ENCODE measurements at places on chromosomes 1 and 21.
A peak's percentile ranks its signal among the peaks of the same experiment; 100 is the strongest.

GRCh38 chr1:85065550-85065949, 17.2 kb upstream of the MCOLN3 start:
- DNase-seq = no peak

DNA sequence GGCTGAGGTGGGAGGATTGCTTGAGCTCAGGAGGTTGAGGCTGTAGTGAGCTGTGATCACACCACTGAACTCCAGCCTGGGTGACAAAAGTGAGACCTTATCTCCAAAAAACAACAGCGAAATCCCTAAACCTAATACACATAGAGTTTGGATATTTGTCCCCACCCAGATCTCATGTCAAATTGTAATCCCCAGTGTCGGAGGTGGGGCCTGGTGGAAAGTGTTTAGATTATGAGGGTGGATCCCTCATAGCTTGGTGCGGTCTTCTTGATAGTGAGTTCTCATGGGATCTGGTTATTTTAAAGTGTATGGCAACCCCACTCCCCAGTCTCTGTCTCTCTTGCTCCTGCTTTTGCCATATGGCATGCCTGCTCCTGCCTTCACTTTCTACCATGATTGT, 94.0 kb downstream of the POU2F1 start:
- DNase-seq = no peak

- DNase-seq = no peak
Observed at GRCh38 chr1:13513063-13513894, 524 bp downstream of the LRRC38 start.

DNA sequence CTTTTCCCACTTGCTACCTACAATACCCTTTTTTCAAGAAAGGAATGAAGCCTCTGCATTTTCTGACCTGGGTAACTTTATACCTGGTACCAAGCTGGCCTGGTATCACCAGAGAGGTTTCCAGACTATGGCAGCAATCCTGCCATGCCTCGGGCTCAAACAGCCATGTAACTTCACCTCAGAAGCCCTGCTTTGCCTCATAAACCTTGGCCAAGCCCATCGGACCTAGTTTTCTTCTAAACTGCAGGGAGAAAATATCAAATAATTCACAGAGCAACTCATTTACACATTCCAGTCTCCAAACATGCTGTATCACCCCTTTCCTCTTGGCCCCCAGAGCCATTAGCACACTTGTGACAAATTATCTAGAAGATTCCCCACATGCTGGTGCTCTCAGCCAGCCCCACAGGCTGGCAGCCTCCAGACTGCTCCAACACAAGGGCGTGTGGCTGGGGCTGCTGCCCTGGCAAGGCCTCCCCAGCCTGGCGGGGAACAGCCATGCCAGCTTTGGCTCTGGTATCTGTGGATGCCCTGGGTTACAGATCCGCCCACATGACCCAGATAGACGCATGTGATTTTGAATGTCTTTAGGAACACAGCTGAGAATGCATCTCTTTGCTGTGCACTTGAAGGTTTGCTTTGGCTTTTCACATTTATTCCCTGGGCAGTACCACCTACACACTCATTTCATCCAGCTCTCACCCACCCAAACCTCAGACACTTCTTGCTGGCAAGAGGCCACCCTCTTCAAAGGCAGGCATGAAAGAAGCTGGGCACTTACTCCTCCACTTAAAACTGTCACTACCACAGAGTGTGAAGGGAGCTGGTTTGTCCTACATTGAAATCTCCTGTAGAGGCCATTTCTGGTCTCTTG, 70.0 kb upstream of the BCAR3 start:
- peak; percentile 42 for DNase-seq

- DNase-seq = no peak
Observed at GRCh38 chr1:30024411-30025195, 698.8 kb downstream of the MATN1 start.

GRCh38 chr1:10736634-10737586, 59.5 kb downstream of the CASZ1 start:
- DNase-seq = no peak

- DNase-seq = no peak
Observed at GRCh38 chr1:78284354-78284753, 206.4 kb upstream of the PTGFR start.

- DNase-seq = no peak
Observed at GRCh38 chr1:167723707-167724323, 2.0 kb downstream of the MPZL1 start.

- DNase-seq = no peak
Observed at GRCh38 chr1:54714881-54715492, 674 bp upstream of the TTC4 start.

- no peak for DNase-seq
Observed at GRCh38 chr1:55057956-55058298, 18.6 kb downstream of the PCSK9 start.

GRCh38 chr1:229434005-229434640, at the start of gene ACTA1:
Gene ACTA1, minus strand, starts transcription at chr1:229434094. Its CDS starts 979 bp downstream, at chr1:229433115.
- DNase-seq = no peak

- peak; percentile 90 for DNase-seq
Observed at GRCh38 chr1:16187748-16188401, 24.6 kb downstream of the ARHGEF19 start.

GRCh38 chr1:92410706-92411105, 76.0 kb downstream of the GFI1 start:
- no peak for DNase-seq

GRCh38 chr1:214420341-214420740, 131.1 kb downstream of the PTPN14 start:
- no peak for DNase-seq

GRCh38 chr1:15154480-15155036, 1.0 kb downstream of the TMEM51 start:
- DNase-seq = peak; percentile 69

DNA sequence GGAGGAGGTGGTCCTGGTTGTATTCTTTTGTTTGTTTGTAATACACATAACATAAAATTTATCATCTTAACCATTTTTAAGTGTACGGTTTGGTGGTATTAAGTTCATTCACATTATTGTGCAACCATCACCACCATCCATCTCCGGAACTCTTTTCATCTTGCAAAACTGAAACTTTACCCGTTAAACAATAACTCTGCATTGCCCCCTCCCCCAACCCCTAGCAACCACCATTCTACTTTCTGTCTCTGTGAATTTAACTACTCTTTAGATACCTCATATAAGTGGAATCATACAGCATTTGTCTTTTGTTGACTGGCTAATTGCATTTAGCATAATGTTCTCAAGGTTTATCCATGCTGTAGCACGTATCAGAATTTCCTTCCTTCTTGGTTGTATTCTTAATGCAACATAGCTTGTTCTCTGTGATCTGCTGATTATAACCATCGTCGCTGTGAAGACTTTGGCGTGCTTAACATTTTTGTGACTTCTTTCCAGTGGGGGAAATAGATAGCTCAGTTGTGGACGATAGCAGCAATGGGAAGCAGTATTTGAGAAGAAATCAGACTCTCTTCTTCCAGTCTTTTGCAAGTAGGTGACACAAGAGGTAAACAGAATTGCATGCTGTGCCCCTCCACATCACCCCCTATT, 117.5 kb upstream of the HOOK1 start:
- no peak for DNase-seq

- no peak for DNase-seq
Observed at GRCh38 chr1:200619894-200620272, 668 bp downstream of the KIF14 start.

DNA sequence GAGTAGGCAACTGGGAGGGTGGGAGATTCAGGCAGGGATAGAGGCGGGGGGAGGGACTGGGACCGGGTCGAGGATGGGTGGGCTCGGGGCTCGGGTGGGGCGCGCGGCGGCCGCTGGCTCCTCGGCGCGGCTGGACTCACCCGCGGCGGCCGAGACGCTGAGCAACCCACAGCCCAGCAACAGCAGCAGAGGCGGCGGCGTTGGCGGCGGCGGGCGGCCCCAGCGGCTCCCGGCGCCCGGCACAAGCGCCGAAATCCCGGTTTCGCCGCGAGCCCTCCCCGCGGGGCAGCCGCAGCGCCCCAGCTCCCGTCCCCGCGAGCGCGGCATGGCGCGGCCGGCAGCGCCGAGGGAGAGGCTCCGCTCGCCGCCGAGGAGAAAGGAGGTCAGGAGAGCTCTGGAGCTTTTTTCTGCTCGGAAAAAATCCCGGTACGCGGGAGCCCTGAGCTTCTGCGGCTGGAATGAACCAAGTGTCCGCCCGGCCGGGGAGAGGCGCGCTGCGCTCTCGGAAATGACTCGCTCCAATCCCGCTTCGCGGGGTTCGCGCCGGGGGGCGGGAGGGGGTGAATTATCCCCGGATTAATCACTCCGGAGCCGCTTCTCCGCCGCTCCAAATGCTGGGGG, at the start of gene CSMD2:
CSMD2 (minus strand) TSS at position 460 of the 621 bp plus-strand sequence; CDS start at position 327, 133 bp downstream.
- DNase-seq = peak; percentile 72

DNA sequence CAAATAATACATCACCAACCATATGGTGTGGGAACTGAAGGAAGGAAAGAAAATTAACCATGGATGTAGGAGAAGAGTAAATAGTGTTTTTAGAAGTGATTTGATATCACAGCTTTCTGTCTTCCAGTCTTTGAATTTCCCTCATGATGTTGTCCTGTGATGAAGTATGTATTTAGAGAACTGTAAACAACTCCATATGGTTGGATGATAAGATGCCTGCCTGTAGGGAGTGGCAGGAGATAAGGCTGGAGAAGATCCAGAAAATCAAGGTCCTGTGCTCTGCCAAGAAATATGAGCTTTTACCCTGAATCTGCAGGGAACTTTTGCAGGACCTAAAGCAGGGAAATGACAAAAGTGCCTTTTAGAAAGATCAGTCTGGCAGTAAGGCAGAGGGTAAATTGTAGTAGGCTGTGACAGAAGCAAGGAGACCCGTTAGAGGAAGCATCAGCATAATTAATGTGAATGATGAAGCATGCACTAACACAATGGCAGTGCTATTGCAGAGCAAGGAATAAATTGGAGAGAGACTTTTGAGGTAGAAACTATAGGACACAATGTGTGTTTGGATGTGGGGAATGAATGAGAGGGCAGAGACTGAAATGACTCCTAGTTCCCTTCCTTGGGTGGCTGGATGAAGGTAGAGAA, 21.9 kb downstream of the CEPT1 start:
- no peak for DNase-seq

DNA sequence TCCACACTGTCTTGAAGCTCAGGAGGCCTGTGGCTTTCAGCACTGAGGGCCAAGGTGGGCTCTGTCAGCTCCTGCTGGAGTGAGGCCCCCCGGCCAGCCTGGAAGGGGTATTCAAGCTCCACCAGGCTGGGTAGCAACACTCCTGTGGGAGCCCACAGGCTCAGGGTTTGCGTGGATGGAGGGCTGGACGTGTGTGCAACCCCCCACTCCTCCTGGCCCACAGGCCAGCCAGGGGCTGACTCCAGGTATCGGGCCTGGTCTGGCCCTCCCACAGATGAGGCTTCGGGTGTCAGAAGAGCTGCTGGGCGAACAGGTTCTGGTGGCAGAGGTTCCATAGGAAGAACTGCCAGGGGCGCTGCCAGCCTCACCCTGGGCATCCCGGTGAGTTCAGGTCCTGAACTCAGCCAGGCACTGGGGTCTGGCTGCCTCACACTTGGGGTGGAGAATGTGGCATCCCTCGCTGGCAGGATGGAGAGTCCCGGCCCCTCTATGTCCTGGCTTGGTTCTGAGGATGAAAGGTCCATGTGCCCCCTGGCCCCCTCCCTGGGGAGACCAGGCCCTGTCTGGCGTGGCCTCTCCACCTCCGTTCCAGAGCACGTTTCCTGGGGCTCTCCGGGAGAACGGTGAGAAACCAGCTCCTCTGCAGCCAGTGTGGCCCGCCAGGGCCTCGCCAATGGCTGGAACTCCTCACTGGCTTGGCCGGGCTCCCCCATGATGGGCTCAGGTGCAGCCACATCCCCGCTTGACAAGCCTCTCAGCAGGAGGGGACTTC, 64.6 kb upstream of the TARDBP start:
- no peak for DNase-seq

- no peak for DNase-seq
Observed at GRCh38 chr1:51716746-51717145, 99.9 kb downstream of the OSBPL9 start.

Data from Daoy (cell line).